ENCODE measurements at places on chromosomes 4 and X.

DNA sequence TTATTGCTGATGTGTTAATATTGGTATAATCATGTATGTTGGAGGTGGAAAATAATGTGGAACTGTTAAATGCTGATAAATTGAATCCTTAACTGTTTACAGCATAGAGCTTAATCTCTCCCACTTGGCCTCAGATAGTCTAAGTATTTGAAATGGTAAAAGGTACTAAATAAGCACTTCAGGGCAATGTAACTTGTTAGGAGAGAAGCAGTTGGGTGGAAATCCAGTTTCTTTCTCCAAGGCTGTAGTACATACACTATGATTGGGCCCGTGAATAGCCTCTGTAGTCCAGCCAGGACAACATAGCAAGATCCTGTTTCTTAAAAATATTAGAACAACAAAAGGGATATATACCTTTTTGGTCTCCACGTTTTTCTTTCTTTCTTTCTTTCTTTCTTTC is 39.7 kb downstream of the NUDT9 start:
- DNase-seq = no peak

DNA sequence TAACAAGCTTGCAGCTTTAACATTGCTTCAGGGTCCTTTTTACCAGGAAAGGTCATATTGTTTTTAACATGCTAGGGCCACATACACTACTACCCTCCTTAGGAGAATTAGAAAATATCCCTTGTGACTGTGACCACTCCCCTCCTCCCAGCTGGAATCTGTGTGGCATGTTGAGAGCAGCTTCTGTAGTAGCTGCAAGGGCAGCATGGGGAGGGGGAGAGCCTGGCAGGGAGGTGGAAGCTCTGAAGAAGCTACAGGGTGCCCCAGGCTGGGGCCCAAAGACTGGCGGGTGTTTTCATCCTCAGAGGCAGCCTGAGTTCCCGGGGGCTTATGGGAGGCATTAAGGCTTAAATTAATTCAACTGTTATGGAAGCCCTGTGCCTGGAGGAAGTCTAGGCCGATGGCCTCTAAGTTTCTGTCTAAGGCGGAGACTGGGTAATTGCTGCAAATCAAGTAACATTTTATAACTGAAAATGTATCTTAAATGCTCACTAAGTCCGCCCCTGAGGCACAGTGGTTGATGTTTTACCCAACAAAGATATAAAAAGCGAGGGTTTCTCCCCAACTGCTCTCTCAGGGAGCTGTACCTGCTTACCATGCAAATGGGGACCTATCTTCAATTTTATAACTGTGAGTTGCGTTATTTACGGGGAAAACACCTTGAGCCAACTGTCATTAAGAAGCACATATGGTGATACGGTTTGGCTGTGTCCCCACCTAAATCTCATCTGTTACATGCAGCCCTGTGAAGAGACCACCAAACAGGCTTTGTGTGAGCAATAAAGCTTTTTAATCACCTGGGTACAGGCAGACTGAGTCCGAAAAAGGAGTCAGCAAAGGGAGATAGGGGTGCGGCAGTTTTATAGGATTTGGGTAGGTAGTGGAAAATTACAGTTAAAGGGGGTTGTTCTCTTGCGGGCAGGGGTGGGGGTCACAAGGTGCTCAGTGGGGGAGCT is 37.4 kb upstream of the STS start:
- no peak for DNase-seq

DNA sequence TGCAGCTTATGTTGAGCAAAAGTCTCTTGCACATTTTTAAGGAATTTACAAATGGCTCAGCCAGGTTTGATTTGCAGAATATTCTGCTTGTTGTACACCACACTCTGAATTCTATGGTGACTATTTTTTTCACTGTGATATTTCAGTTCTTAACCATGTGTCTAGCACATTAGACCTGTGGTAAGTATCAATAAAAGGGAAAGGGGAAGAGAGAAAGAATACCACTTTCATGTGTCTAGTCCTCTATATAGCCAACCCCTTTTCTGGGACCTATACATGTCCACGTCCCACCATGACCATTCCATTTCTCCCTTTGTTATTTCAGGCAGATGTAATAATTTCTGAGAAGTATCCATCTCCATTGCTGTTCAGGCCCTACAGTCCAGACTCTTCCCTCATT is 121.3 kb upstream of the PNPLA4 start:
- no peak for DNase-seq

DNA sequence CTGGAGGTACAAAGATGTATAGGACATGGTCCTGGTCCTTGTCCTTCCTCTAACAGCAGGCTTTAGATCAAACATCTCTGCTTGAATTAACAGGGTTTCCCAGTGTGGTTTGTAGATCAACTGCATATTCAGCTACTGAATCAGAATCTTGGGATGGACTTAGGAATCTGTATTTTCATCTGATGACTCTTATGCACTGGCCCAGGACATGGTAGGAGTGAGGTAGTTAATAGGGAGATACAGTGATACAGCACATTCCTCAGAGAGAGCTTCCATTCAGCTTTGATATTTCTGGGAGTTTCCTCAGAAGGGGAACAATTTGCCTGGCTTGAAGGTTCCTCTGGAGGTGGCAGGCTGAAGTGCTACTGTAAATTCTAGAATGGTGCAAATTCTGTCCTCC is 203.1 kb downstream of the LARP7 start:
- DNase-seq = no peak

GRCh38 chr4:41753942-41754341 is 5.4 kb upstream of the PHOX2B start:
- DNase-seq = no peak

- DNase-seq = no peak
Observed at GRCh38 chrX:131778269-131779218, 234.7 kb downstream of the OR13H1 start.

Measured in epithelial cell of prostate (primary cell).